ENCODE measurements at places on chromosomes 6 and 20.

GRCh38 chr6:25312703-25313102 lies 33.5 kb downstream of the CARMIL1 start:
- no peak for DNase-seq

- DNase-seq, result no peak
Measured at GRCh38 chr6:71194724-71195123, 93.9 kb upstream of the OGFRL1 start.

DNA sequence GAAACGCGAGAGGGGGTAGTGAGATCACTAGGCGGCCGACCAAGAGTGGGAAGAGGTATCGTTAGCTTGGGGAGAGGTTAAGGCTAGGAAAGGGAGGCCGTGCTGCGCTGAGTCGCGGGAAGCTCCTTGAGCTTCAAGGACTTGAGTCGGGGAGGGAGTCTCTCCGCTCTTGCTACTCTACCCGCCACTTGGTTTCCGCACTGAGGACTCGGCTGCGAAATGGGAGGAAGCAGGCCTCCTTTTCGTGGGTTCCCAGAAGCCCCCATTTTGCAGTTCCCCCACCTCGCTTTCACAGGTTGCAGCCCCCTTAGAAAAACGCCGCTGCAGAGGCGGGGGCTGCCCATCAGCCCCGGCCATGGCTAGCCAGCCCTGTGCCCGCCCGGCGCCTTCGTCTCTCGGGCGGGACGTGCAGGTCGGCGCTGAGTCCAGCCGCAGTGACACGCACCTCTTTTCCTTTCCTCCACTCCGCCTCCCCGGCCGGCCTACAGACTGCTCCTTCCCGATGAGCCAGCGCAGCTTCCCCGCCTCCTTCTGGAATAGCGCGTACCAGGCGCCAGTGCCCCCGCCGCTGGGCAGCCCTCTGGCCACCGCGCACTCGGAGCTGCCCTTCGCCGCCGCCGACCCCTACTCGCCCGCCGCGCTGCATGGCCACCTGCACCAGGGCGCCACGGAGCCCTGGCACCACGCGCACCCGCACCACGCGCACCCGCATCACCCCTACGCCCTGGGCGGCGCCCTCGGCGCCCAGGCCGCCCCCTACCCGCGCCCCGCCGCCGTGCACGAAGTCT lies 4.9 kb downstream of the VGLL2 start:
- DNase-seq, result no peak

DNA sequence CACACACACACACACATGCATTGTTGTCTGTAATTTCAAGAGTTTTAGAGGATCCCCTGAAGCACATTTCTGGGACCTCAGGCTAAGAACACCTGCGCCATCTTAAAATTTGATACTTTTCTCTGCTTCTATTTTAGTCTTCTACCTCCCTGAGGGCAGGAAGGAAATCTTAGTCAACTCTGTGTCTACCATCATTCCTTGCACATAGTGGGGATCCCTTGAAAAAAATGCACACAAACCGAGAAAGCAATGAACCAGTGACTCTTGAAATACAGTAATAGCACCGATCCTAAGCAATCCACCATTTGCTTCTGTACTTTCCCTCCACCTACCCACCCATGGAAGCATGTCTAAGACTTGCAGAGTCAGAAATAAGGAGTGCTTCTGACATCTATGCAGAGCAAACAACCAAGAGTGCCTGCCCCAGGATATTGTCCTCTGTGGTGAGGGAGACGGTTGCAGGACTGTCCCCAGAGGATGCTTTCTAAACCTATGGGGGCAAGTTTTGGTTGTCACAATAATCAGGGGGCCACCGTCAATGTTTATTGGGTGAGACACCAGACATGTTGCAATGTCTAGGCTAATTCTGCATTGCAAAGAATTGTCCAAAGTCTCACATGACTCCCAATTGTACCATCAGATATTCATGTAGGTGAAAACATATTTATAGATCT lies 208.0 kb upstream of the TAB2 start:
- no peak for DNase-seq

DNA sequence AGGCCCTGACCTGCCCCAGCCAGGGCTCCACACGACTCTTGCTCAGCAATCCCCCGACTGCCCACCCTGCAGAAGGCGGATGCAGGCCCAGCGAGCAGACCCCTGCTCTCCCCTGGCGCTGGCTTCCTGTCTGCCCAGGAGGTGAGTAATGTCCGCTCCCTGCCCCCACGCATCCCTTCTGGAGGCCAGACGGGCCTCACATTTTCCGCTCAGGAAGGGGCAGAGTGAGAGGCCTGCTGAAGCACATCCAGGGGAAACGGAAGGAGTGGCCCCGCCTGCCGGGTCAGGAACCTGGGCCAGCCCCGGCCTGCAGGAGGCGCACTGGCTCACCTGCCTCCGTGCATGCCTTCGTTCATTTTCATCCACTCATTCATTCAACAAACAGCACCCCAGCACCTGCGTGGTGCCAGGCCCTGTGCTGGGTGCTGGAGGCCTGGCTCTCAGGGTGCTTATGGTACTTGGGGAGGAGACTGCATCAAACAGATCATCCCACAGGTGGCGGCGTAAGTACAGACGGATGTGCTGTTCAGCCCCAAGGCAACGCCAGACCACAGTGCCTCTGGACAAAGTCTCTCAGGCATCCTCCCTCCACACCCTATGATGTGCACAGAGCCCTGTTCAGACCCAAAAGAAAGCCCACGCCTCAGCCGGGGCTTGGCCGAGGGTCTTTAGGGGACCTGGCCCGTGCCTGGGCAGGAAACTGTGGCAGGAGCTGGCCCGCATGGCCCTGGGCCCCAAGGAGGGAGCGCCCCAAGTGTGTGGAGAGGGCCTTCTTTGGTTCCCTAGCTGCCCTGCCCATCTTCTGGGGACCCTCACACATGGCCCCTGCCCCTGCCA lies 112.1 kb downstream of the ASXL1 start:
- DNase-seq, result no peak

- DNase-seq, result no peak
Measured at GRCh38 chr6:34106421-34106820, 39.5 kb downstream of the GRM4 start.

DNA sequence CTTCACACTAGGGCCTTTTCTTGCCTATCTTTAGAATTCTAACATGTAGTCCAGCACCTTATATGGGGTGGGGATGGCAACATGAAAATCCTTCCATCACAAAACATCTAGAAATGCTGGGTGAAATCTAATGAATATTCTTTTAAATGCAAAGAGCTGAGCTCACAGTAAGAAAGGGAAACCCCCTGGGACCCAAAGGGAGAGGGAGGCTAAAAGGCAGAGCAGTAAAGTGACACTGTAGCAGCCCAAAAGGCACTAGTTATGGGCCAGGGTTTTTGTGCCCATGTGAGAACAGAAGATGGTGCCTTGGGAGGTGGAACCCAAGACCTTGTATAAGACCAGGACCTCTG lies 66.7 kb downstream of the TRAM2 start:
- no peak for DNase-seq

DNA sequence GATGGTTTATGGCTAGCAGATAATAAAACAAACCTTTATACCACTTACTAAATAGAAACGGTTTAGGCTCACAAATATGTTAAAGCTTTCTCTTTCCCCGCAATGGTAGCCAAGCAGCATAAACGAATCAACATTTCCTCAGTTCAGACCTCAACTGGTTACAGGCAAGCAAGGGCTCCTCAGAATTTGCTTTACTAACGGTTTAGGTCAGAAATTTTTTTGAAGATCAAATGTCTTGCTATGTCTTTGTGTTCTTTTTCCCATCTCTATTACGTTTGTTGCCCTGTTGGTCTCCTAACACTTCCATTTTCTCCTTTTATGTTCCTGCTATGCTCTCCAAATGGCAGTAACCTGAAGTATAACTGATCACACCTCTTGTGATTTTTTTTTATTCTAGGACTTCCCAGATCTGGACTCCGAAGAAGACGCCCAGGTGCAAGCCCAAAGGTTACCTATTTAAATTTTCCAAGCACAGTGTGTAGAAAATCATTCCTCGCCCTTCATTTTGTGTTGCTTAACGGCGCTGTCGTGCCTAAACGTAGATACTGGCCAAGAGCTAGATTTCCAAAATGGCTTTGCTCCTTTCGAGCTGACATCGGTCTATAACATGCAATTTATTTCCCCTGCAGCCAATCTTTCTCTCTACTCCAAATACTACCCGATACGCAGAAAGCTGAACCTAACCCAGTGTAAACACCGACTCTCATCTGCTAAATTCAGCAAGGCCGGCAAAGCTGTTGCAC lies 717 bp upstream of the ASF1A start:
- DNase-seq, result peak; percentile 96

- no peak for DNase-seq
Measured at GRCh38 chr6:131281471-131282270, 146.4 kb downstream of the AKAP7 start.

DNA sequence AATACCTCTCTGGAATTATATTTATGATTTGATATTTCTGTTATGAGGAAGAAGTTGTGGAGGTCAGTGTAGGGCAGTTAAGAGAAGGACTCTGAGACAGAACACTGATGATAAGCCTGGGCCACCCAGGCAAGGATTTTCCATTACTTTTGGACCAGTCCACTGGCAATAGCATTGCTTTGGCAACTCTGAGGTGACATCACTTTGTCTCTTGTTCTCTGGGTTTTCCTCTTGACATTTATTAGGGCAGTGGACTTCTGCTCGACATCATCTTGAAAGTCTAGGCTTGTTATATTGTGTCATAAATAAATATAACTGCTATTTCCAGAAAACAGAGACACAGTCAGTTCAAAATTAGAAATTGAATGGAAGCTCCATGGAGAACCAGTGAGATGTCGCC lies 268.0 kb downstream of the SMOC2 start:
- DNase-seq, result no peak

DNA sequence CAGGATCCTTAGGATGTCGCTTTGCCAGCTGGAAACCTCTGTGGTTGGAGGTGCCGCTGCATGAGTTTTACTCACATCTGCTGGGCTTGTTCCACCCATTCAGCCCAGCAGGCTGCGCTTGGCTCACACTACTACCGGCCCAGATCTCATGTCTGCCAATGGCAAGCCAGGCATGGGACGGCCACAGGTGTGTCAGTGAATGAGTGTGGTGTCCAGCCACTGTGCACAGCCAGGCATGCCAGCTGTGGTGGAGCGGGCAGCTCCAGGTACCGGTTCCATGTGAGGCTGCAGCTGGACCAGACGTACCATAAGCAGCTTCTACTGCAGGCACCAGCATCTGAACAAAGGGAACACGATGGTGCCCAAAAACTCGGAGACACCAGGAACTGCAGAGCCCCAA lies 33.1 kb upstream of the ASF1A start:
- no peak for DNase-seq

GRCh38 chr20:52963131-52963530 lies 9.0 kb upstream of the TSHZ2 start:
- DNase-seq, result no peak

DNA sequence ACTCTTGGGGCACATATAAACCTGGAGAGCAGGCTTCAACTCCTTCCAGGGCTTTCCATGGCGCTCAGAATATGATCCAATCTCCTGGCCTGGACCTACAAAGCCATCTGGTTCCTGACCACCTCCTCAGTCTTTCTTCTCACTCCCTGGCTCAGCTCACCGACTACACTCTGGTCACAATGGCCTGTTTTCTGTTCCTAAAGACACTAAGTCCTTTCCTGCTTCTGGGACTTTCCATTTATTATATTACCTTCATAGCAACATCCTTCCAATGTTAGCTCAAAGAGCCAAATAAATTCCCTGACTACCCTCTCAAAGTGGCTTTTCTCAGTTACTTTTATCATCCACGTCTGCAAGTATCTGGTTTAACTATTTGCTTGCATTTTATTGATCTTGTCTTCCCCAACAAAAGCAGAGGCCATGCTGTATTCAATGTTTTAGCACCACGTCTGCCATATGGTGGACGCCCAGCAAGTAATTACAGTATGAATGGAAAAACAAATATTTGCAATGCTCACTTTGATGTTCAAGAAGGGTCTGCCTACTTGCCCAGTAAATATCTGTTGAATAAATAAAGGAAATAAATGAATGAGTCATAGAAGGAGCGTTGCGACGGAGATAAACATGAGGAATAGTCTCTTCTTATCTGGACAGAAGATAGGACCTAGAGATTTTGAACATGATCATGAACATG lies 328.4 kb downstream of the ESR1 start:
- DNase-seq, result no peak

DNA sequence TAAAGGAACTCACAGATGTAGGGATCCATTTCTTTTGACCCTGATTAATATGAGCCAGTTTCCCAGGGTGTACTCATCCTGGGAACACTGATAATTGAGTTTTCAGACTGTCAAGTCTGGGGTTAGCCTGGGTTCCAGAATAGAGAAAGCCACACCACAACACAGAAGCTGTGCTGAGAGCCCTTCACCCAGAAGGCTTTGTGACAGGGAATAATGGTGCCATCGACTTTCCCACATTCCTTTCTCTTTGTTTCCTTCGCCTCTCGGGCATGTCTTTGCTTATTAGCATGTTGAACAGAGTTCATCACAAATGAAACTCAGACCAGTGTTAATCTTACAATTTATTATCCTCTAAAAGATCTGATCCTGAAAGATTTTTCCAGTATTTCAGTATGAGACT lies 95.0 kb downstream of the TCP11 start:
- DNase-seq, result no peak

DNA sequence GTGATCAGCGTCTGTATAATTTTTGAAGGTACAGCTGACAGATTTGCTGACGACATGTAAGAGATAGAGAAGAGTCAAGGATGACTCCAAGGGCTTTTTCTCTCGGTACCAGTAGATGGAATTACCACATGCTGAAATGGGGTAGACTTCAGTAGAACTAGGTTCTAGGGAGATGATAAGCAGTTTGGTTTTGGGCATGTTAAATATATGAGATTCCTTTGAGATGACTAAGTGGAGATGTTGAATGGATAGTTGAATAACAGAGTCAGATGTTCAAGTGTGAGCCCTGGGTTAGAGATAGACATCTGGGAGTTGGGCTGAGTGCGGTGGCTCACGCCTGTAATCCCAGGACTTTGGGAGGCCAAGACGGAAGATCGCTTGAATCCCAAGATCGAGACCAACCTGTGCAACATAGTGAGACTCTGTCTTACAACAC lies 50.0 kb downstream of the PHF20 start:
- DNase-seq, result no peak

DNA sequence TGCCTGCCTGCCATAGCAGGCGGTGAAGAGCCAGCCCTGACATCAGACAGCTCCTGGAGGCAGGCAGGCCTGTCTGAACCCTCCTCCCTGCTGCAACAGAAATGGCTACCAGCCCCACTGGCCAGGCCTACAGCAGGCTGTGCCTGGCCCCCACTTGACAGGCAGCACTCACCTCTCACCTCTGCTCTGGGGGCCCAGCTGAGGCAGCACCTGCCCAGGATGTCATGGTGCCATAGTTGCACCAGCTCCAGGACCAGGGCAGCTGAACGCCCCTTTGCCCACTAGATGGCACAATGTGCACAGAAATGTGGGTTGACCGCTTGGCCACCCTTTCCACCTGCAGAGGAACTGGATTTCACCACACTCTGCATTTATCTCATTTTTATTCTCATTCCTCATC lies 30.6 kb downstream of the MRPL14 start:
- DNase-seq, result peak; percentile 76

GRCh38 chr20:13231031-13231752 lies 10.1 kb downstream of the ISM1 start:
- no peak for DNase-seq

GRCh38 chr20:44810061-44810390 lies 320 bp downstream of the RIMS4 start:
- no peak for DNase-seq
